ENCODE measurements at places on chromosomes 6 and 20. TPM values are rescaled to one million over a fixed set of nuclear protein-coding genes. Genes with fewer than 3 reads are reported as not detected.

DNA sequence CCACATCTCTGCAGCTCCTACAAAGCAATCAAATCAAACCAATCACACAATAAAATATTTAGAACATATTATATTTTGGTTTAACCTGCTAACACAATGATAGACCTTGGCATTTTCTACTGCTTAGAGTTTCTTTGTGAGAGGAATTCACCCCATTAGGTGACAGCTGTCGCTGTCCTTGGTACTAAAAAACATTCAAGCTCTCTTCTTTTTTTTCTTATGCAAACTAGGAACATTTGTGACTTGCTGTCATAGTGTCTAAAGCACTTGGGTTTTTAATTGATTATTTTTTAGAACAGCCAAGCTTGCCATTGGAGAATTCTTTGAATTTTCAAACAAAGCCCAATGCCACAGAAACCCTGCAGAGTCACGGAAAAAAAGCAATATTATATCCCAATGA is 46.4 kb downstream of the CNR1 start:
- no peaks in the 10 kb centered on the region for H3K4me1 ChIP-seq
- no peak overlapping the region for H3K4me3 ChIP-seq
- H3K36me3 ChIP-seq: no peaks in the 10 kb centered on the region
- H3K27me3 ChIP-seq: peaks cover 2% of the 10 kb centered on the region

DNA sequence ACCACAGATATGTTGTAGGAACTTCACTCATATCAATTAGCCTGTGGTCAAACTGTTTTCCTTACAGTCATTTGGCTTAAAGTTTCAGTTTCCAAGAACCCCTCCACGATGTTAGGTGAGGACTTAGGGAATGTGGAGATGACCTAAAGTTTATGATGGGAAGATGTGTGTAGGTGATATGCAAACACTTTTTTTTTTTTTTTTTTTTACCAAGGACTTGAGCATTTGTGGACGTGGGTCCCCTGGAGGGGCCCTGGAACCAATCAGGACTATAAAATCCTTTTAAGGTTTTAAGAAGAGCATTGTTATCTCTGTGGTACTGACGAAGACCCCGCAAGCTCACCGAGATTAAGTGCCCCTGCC is 478 bp upstream of the MTHFD1L start:
- H3K27me3 ChIP-seq: no peaks in the 10 kb centered on the region
- no peak for DNase-seq
- H3K4me1 ChIP-seq: peaks cover 19% of the 10 kb centered on the region

DNA sequence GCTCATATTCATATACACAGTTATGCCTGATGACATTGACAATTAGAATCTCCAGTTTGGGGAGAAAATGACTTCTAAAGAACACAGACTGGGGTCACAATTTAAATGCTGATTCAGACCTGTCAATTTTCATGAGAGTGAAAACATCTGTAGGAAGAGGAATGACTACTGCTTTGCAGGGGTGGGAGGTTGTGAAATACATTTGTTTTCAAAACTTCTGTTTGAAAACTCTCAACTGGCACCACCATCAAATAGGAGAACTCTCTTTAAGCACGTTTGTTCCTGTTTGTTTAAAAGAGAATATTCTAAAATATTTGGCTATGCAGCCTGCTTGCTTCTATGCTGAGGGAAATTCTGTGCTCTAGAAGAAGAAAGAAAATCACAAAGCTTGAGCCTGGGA is 50.8 kb upstream of the ADGRF5 start:
- H3K36me3 ChIP-seq: no peaks in the 10 kb centered on the region
- H3K27me3 ChIP-seq: no peaks in the 10 kb centered on the region
- no peak for DNase-seq

The STX11 gene
- 6.8 TPM for total RNA-seq

The CALHM5 gene
- total RNA-seq: 2.1 TPM

GRCh38 chr20:24670341-24670872 is 201.0 kb downstream of the SYNDIG1 start:
- DNase-seq: no peak
- H3K4me1 ChIP-seq: no peaks in the 10 kb centered on the region
- H3K4me3 ChIP-seq: no peak overlapping the region

The PLCB1 gene
- total RNA-seq: 6.0 TPM

Data from left ventricle myocardium inferior (tissue), 1 donor.